ENCODE measurements at places on chromosomes 13 and 19.
A peak's percentile ranks its signal among the peaks of the same experiment; 100 is the strongest.

GRCh38 chr13:74839656-74840055 is 642.3 kb downstream of the TBC1D4 start:
- no peak for DNase-seq

DNA sequence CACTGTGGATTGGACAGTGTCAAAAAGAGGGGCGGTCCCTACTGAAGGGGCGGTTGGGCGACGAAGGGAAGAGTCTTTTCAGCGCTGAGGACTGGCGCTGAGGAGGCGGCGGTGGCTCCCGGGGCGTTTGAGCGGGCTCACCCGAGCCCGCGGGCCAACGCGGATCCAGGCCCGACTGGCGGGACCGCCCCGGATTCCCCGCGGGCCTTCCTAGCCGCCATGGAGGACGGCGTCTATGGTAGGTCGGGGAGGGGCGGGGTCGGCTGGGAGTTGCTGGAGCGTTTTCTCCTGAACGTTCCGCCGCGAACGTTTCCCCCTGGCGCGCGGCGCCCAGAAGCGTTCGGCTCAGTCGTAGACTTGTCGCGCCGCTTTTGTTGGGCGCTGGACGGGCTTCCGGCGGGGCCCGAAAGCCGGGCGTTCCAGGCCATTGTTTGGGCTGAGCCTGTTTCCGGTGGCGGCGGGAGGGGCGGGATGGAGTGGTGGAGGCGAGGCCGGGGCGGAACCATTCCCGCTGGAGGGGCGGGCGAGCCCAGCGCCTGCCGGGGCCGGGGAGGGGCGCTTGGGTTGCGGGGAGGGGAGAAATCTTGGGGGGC is at the start of gene CYTH2:
TSS of gene CYTH2 (plus strand) at position 81 of the 593 bp plus-strand sequence. CDS start at position 220, 139 bp downstream.
- DNase-seq, result peak; percentile 76

DNA sequence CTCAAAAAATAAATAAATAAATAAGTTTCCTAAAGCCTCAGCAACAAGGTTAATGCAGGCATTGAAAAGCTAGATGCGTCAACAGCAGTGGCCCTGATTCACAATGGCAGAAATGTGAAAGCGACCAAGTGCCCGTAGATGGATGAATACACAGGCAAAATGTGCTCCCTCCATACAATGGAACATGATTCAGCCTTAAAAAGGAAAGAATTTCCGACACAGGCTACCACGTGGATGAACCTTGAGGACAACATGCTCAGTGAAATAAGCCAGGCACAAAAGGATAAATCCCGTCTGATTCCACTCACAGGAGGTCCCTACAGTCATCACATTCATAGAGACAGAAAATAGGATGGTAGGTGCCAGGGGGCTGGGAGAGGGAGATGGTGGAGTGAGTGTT is 31.7 kb downstream of the INSR start:
- DNase-seq, result no peak

- peak; percentile 85 for DNase-seq
Observed at GRCh38 chr19:45424191-45425058, 708 bp upstream of the ERCC1 start.

- no peak for DNase-seq
Observed at GRCh38 chr13:100636441-100636840, 38.2 kb downstream of the TMTC4 start.

- no peak for DNase-seq
Observed at GRCh38 chr13:92362717-92363116, 863.9 kb upstream of the GPC6 start.

GRCh38 chr13:91280801-91281200 is 66.7 kb upstream of the MIR17HG start:
- no peak for DNase-seq

GRCh38 chr13:38255600-38255999 is 94.1 kb upstream of the UFM1 start:
- DNase-seq, result no peak

GRCh38 chr13:72886272-72887067 is 104.5 kb downstream of the PIBF1 start:
- no peak for DNase-seq

DNA sequence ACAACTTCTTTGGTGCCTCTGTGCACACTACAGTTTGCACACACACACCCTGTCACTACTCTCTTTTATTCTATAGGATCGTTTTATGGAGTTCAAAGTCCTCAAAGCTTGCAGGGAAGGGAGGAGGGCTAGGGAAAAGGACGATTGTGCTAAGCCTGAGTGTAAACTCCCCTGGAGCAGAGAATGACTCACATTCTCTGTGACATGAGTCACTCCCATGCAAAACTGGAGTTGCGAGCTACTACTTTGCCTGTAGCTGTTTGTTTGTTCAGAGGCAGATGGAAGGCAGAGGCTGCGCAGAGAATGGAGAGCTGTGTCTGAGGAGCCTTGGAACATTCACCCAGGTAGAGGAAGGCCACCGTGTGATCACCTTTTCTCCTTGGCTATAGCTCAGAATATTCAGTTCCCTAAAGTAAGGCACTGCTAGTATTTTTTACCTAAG is 80.5 kb upstream of the MBNL2 start:
- no peak for DNase-seq

DNA sequence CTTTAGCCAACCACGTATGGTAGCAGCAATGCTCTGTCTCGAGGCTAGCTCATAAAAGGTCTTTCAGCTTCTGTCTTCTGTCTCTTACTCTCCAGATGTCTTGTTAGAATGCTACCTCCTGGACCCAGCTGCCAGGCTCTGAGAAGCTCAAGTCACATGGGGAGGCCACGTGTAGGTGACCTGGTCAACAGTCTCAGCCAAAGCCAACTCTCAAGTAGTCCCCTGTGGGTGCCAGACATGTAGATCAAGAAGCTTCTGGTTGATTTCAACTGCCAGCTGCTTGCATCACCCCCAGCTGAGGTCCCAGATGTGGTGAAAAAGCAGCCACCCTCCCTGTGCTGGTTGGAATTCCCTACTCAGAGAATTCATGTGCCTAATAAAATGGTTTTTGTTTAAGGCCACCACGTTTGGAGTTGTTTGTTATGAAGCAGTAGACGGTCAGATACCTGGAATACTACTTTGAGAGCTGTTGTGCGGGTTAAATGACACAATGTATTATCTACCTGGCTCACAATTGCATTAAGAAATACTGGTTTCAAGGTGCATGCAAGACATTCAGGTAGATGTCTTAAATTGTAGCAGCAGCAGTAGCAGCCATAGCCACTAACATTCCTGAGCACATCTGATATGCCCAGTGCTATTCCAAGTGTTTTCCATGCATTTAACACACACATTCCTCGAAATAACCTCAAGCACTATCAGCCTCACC is 131.0 kb upstream of the RFC3 start:
- no peak for DNase-seq

DNA sequence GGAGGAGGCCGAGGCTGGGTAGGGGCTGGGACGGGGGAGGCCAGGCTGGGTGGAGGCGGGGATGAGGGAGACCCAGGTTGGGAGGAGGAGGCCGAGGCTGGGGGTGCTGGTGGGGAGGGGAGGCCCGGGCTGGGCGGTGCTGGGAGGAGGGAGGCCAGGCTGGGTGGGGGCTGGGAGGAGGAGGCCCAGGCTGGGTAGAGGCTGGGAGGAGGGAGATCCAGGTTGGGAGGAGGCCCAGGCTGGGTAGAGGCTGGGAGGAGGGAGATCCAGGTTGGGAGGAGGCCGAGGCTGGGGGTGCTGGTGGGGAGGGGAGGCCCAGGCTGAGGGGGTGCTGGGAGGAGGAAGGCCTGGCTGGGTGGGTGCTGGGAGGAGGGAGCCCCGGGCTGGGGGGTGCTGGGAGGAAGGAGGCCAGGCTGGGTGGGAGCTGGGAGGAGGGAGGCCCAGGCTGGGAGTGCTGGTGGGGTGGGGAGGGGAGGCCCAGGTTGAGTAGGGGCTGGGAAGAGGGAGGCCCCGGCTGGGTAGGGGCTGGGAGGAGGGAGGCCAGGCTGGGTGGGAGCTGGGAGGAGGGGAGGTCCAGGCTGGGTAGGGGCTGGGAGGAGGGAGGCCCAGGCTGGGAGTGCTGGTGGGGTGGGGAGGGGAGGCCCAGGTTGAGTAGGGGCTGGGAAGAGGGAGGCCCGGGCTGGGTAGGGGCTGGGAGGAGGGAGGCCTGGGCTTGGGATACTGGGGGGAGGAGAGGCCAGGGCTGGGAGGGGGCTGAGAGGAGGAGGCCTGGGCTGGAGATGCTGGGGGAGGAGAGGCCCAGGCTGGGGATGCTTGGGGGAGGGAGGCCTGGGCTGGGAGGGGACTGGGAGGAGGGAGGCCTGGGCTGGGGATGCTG is 10.7 kb downstream of the TPGS1 start:
- DNase-seq, result no peak

- no peak for DNase-seq
Observed at GRCh38 chr13:27321468-27322431, 51.1 kb downstream of the RASL11A start.

DNA sequence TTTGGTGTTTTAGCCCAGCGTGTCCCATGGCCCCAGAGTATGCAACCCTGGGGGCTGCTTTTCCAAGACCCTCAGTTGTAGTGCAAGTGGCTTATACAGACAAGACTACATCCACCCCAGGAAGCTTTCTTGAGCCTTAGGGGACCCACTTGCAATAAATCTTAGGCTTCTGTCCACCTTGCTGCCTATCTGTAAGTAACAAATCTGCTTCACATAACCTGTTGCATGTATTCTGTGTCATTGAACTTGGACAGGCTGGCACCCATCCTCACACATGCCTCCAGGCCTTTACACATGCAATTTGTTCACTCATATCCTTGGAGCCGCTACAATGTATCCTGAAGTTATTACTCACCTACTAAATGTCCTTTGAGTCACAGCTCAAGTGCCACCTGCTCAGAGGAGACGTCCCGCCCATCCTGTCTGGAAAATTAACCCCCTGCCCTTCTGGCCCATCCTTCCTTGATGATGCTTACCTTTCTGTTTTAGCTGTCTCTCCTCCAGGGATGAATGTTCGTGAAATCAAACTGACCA is 101.2 kb downstream of the ZNF536 start:
- no peak for DNase-seq

GRCh38 chr13:51148952-51149573 is 38.0 kb upstream of the C13orf42 start:
- no peak for DNase-seq

- DNase-seq, result no peak
Observed at GRCh38 chr13:110419381-110419791, 112.3 kb downstream of the COL4A2 start.

- no peak for DNase-seq
Observed at GRCh38 chr19:2633693-2634075, 68.8 kb downstream of the GNG7 start.

GRCh38 chr13:43268632-43269031 is 245.2 kb downstream of the DNAJC15 start:
- DNase-seq, result no peak

DNA sequence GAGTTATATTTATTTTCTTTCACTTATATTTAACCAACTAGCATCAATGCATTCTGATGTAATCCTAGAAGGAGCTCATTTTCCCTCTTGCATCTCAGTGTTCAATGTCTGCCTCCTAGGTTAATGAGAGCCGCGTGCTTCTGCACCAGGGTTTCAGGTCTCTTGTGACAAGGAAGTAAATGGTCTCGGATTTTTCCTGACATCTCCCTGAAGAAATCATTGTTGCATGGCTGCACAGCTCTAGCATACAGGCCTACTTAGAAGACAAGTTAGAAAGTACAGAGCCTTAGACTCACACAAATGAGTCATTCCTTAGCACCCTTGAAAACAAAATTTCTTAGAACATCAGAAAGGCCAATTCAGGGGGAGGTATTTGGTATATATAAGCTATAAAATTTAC is 57.2 kb upstream of the KLF12 start:
- DNase-seq, result no peak

- DNase-seq, result no peak
Observed at GRCh38 chr13:80134346-80134745, 206.6 kb downstream of the SPRY2 start.

- DNase-seq, result no peak
Observed at GRCh38 chr19:1401138-1401888, at the start of gene GAMT. TSS of gene GAMT (minus strand) at chr19:1401542. CDS start at chr19:1401476, 66 bp downstream.

- DNase-seq, result no peak
Observed at GRCh38 chr13:94414141-94414540, 65.3 kb downstream of the DCT start.

DNA sequence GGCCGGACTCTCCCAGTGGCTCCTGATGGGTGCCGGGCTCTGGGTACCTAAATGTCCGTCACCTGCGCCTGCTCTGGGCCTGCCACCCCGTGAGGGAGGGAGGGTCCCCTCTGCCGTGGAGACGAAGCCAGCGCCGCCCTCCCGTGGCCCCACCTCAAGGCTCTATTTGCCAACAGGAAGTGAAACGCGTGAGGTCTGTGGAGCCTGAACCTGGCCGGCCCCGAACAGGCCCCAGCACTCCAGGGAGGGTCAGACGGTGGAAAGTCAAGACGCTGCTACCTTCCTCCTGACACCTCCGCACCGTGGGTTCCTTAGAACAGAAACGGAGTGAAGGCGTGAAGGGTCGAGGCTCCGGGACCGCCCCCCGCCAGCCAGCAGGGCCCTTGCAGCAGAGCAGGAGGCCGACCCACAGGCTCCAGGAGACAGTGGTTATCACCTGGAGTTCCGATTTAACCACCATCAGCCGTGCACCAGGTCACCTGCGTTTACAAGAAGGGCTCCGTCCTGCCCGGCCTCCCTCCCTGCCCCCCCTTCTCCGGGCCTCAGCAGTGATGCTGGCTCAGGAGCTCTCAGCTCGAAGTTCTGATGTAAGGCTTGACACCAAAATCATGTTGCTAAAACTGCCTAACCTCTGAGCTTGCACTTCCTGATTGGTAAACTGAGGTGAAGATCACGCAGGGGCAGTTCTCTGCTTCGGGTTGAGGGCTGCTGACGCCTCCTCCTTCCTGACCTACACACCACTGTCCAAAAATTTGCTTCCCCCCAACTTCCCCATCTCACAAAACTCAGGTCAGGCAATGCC is 50.9 kb upstream of the C13orf46 start:
- no peak for DNase-seq

- DNase-seq, result no peak
Observed at GRCh38 chr19:37361994-37362393, 8.9 kb upstream of the ZNF527 start.

DNA sequence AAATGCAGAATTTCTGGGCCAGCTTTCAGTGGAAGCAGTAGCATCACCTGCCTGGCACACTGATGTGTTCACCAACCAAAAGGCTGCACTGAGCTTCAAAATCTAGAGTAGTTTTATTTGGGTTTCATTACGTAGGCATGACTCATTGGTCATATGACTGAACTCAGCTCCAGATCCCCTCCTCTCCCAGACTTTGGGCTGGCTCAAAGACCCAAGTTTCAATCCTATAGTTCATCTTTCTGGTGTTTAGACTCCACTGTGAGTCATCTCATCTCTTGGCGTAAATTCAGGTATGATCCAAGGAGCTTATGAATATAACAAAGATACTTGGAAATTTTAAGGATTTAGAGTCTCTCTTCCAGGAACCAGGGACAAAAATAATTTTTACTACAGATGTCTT is 17.7 kb downstream of the ZMYM5 start:
- no peak for DNase-seq

DNA sequence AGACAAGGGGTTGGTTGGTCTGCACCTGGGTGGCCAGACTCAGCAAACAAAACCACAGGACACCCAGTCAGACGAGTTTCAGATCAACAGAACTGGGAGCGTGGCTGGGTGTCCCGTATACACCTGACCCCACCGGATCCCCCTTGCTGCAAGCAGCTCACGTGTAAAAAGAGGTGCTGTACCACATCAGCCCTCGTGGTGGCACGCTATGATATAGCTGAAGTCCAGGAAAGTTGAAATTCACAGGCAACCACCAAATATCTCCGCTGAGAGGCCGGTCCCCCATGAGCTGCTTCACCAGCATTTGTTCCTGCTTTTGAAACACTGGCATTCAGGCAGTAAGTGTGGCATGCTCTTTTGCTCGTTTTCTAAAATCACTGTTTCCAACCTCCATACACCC is 92.3 kb downstream of the TUBA3C start:
- DNase-seq, result no peak
